Stimulated activated CD4-positive, alpha-beta T cell treated with anti-CD3 and anti-CD28 coated beads, Interleukin-12 subunit alpha, Interleukin-12 subunit beta, amount 100 ng/mL, for 48 hours (primary cell): ENCODE measurements at places on chromosomes 1 and 21.

DNA sequence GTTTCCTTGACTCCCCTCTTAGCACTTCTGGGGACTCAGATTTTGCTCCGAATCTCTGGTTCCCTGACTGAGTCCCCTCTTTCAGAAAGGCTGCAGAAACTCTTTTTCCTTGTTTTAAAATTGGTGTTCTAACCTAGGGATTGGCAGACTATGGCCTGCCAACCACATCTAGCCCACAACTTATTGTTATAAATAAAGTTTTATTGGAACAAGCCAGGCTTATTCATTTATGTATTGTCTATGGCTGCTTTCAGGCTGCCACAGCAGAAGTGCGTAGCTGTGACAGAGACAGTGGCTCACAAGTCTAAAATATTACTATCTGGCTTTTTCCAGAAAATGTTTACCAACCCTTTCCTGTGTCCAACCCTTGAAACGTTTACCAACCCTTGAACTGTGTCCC lies 81.7 kb downstream of the IER5 start:
- DNase-seq: no peak

DNA sequence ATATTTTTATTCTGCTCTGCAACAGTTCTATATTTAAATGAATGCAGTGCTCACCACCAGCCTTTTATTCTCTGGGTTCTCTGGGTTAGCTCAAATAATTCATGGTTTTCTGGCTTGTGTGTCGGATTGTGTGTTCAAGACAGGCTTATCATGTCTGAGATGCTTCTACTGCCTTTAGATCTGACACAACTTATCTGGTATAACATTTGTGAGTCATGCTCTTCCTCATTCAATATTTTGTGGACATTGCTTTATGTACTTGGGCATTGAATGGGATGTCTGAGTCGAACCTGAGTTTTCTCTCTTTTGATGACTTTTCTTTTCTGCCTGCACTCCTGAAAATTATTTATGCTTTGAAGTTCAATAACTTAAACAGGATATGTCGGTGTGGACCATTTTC lies 17.6 kb upstream of the PKP1 start:
- DNase-seq: no peak

DNA sequence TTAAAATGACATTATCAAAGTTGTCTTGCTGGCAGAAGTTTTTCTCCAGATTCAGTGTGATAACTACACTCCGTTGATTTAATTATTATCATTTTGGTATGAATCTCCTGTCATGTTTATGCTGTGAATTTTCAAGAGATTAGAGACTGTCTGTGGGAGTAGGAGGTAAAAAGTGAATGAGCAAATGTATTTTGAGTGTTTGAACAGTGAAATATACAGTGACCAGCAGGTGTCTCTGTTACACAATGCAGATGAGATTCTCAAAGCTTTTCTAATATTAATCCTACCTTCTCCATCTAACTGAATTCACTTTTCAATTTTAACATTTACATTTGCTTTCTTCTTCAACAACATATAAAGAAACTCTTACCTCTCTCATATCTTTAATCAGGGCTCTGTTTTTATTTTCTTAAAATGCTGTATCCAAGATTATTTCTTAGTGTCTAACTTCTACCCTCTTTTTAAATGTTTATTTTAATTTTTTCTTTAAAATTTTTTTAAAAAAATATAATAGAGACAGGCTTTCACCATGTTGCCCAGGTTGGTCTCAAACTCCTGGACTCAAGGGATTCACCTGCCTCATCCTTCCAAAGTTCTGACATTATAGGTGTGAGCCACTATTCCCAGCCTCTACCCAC lies 20.9 kb upstream of the HSPA13 start:
- DNase-seq: no peak

- DNase-seq: no peak
Measured at GRCh38 chr21:16309250-16309971, 579.6 kb downstream of the USP25 start.

DNA sequence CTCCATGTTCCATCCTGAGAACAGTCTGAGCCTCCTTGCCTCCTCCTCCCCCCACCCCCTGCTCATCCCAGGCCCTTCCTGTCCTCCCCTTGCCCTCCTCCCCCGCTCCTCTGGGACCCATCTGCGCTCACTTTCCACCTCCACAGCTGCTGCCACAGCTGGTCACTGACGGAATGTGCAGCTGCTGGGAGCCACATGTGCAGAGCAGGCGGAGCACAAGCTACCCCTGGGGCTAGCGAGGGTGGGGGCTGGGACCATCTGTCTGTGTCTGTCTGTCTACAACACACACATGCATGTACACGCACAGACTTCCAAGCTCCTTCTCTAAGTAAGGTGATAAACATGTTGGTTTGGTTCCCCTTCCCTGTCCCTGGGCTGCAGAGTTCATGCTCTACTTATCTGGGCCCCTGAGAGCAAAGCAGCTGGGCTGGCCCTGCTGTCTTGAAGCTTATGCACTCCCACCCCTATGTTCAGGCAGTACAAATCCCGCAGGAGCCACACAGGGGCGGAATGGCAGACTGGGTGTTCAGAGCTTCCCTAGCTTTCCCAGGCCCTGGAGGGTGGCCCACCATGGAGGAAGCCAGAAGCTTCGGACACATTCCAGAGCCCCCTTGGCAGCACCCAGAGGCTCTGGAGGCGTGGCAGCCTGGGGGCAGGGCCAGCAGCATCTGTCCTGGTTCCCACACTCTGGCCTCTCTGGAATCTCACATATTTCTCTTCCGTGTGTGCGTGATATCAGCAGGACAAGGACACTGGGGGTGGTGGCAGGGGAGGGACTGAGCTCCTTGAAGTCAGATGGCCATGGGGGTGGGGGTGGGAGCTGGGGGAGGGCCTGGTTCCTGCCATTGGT lies 7.0 kb upstream of the HEYL start:
- DNase-seq: no peak

- peak; percentile 15 for DNase-seq
Measured at GRCh38 chr1:246329900-246330299, 177.2 kb downstream of the SMYD3 start.

DNA sequence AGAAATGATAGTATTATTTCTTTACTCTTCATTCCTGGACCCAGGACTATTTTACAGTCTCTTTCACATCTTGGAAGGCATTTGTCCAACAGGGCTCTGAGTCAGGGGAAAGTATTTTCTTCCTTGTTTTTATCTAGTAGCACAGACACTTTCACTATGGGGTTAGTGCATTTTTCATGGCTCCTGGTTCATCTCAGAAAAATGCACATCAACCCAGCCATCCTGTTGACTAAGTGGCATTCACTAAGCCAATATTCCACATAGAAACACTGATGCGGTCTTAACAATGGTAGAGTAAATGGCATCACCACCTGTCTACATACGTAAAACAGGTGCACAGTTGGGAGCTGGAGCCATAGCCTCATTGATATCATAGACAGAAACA lies 87.4 kb upstream of the C1orf21 start:
- DNase-seq: no peak

DNA sequence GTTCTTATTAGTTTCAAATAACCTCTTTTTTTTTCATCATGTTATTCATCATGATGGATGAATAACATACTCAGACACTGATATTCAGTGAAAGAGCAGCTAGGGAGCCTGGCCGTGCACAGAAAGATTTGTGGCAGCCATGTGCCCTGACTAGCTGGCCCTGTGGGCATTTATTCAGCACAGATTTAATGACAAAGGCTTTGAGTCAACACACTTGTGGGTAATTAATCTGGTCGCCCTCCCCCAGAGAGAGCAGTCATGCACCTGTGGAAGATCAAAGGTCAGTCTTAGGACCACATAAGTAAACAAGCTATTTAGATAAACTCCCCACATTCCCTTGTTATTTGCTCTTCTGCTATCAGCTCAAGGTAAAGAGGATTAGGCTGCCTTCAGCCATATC lies 153.2 kb upstream of the HMCN1 start:
- DNase-seq: no peak

DNA sequence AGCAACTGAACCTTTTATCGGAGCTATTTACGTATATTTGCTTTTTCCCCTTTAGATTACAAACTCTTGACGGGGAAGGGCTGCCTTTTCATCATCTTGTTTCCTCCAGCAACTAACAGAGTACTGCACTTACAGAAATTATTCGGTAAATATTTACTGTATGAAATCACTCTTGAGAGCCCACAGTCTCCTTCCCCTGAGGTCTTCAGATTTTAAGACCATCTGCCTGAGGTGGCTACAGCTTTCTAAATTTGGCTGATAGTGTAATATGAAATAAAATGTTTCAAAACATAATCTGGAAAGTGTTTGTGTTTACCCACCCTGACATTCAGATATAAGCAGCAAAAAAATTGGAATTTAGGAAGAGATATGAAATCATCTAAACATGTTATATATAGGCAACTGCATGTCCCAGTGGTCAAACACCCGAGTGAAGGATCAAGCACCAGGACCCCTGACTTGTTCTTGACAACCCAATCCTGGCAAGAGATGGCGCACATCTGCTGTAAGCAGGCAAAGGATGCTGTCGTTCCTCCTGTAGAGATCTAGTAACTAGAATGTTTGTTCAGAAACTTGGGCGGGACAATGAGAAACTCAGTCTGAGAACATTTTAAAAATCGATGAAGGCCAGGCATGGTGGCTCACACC lies 60.9 kb downstream of the SIPA1L2 start:
- no peak for DNase-seq
